ENCODE measurements at places on chromosomes 13 and 19.

DNA sequence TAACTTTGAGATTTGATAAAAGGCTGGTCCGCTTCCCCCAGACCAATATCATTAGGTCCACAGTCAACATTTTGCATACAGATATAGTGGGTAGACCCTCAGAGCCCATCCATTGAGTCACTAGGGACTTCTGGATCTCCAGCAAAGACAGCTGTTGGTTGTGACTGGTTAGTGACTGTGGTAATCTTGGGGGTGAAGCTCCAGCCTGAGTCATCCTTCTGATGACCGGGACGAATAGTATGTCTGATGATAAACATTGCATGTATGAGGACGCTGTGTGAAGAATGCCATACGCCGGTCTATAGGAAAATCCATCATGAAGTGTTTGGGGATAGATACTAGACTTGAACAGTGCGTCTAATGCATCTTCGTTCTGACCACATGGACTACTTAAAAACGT lies 307.0 kb downstream of the UQCRFS1 start:
- no peak for DNase-seq

GRCh38 chr13:64154514-64154913 lies 2738.9 kb upstream of the PCDH20 start:
- no peak for DNase-seq

DNA sequence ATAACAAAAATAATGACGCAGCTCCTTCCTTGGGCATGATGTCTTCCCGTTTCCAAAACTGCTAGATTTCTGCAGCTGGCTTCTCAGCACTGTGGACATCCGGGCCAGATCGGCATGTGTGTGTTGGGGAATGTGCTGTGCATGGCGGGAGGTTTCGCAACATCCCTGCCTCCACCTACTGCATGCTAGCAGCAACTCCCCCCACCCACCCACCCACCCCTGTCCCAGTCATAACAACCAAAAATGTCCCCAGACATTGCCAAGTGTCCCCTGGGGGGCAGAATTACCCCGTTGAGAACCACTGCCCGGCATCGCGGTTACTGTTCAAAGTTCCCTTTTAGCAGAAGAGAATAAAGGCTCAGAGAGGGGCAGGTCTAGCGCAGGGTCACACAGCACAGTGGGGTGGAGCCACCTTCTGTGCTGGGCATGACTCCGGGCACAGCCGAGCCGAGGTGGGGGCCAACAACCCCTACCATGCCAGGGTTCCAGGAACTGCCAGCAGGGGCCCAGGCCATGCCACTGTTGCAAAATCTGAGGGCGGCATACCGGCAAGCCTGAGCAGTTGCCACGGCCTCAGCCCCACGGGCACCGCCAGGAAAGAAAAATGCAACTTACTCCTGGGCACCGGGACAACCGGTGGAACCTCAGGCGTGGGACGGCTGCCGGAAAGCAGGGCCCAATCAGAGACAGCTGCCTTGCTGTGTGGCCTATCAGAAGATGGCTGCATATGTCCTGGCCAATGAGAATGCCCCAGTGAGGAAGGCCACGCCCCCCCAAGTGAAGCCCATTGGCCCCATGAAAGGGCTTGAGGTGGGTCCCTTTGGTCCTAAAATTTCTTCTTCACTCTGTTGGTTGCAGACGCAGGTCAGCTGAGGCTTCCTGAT lies 22.5 kb upstream of the NFIC start:
- DNase-seq = no peak

DNA sequence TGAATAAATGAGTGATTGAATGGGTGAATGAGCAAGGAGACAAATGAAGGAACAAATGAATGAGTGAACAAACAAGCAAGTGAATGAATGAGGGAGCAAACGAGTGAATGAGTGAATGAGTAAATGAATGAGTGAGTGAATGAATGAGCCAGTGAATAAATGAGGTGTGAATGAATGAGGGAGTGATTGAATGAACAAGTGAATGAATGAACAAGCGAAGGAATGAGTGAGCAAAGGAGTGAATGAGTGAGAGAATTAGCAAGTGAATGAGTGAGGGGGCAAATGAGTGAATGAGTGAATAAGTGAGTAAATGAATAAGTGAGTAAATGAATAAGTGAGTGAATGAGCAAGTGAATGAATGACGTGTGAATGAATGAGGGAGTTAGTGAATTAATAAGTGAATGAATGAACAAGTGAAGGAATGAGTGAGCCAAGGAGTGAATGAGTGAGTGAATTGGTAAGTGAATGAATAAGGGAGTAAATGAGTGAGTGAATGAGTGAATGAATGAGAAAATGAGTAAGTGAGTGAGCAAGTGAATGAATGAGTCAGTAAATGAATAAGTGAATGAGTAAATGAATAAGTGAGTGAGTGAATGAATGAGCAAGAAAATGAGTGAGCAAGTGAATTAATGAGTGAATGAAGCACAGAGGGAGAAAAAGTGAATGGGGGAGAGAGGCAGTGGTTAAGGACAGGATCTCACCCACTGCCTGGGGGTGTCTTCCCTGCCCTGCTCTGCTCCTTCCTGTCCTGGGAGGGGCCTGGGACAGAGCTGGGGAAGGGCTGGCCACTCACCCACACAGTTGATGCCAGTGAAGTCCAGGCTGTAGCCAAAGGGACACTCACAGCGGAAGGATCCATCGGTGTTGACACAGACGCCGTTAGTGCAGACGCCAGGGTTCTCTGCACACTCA lies 36.4 kb downstream of the CCL25 start:
- no peak for DNase-seq

- DNase-seq = no peak
These were observed 20.6 kb downstream of the PCDH8 start for GRCh38 chr13:52827839-52828238.

DNA sequence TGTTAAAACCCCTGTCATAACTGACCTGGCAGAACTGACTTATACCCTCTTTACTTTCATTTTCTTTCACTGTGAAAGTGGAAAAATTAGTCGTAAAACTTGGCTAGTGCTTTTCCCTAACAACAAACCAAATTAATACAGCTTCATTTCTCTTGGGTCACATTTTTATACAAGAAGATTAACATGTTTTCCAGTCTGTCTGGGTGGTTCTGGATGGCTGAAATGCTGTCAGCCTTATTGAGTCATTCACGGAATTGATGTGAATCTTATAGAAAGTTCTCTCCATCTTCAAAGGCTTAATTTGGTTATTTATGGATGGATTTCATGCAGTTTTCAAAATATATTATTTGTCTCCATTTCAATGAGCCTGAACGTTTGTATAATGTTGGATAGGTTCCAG lies 440.0 kb downstream of the KCTD12 start:
- DNase-seq = no peak

GRCh38 chr13:97328222-97328790 lies 105.7 kb upstream of the RAP2A start:
- no peak for DNase-seq

DNA sequence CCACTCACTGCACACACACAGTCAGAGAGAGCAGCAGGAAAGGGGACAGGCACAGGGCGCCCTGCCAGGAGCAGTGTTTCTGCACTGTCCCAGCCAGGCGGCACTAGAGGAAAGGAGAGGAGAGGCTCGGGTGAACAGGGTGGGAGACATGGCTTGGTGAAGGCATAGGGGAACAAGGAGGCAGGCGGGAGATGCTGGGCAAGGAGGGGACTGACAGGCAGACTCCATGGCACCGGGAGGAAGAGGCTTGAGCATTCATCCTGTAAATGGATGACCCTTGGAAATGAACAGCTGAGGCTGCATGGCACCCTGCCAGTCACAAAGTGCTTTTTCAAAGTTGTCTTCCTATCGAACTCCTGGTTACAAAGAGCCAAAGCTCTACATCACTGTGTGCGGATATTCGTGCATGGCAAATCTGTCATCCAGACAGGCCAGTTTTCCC lies 22.4 kb downstream of the MED26 start:
- no peak for DNase-seq

GRCh38 chr13:78826312-78826711 lies 167.4 kb upstream of the OBI1 start:
- no peak for DNase-seq

DNA sequence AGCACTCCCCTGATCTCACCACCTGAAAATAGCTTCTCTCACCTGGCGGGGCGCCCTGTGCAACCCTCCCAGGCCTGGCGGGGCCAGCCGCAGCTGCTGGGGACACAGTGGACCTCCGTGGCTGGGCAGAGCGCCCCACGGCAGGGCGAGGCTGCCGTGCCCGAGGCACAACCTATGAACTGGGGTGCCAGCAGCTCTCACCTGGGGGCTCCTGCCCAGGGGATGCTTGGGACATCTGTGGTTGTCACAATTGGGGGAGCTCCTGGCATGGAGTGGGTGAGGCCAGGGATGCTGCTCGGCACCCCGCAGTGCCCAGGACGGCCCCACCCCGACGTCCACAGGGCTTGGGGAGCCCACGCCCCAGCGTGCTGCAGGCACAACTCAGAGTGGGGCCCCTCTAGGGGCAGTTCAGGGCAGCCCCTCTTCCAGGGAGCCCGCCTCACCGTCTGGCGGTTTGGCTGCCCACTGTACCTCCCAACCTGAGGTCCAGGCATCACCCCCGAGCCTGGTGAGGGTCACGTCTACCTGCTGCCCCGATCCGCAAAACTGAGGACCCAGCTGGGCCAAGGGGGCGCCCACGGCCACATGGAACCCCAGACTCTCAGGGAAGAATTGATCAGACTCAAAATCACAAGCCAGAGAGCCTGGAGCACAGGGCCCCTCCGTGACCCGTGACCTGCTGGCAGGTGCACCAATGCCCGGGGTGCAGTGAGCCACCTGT lies 5.7 kb downstream of the TMEM259 start:
- DNase-seq = no peak

- no peak for DNase-seq
These were observed 5.6 kb upstream of the CLDN10 start for GRCh38 chr13:95546919-95547318.

DNA sequence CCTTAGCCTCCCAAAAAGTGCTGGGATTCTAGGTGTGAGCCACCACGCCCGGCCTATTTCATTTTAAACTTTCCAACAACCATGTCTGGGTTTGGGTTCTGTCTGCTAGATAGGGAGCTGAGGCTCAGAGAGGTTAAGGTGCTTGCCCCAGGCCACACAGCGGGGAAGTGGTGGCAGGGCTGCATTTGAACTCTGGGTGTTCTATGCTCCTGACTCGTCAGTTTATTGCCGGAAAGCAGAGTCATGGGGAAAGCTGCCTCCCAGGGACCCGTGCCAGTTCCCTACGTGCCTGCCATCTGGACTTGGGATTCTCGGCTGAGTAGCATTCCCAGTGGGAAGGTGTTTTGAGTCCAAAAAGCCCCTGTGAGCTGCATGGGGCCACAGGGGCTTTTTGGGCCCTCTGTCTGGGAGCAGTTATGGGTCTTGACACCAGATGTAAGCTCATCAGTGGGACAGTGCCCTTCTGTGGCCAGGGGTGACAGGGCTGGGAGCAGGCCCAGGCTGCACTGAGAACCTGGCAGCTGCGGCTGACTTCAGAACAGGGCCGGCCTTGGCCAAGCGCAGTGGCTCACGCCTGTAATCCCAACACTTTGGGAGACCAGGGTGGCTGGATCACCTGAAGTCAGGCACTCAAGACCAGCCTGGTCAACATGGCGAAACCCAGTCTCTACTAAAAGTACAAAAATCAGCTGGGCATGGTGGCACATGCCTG lies 10.9 kb downstream of the RFX1 start:
- DNase-seq = no peak

- DNase-seq = no peak
These were observed 16.5 kb downstream of the C2CD4C start for GRCh38 chr19:392375-392970.

Measured in memory B cell (primary cell).